ENCODE measurements at places on chromosomes 2 and 18.

- no peak for DNase-seq
These were observed 44.7 kb downstream of the ANTXR1 start for GRCh38 chr2:69057660-69058059.

- DNase-seq = no peak
These were observed 48.8 kb downstream of the ERBB4 start for GRCh38 chr2:212489719-212490346.

DNA sequence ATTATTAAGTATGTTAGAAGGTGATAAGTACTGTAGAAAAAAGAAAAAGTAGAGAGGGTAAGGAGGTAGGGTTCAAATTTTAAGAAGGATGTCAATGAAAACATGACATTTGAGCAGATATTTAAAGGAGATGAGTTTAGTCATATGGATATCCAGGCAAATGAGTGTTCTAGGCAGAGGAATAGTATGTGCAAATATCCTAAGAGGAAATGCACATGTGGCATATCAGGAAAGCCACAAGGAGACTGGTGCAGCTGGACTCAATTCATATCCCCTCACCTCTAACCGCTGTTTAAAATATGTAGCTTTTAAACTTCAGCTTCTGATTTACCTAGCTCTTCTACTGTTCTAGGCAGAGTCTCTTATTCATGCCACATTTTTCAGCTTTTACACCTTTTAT, 9.5 kb downstream of the AGPS start:
- no peak for DNase-seq

DNA sequence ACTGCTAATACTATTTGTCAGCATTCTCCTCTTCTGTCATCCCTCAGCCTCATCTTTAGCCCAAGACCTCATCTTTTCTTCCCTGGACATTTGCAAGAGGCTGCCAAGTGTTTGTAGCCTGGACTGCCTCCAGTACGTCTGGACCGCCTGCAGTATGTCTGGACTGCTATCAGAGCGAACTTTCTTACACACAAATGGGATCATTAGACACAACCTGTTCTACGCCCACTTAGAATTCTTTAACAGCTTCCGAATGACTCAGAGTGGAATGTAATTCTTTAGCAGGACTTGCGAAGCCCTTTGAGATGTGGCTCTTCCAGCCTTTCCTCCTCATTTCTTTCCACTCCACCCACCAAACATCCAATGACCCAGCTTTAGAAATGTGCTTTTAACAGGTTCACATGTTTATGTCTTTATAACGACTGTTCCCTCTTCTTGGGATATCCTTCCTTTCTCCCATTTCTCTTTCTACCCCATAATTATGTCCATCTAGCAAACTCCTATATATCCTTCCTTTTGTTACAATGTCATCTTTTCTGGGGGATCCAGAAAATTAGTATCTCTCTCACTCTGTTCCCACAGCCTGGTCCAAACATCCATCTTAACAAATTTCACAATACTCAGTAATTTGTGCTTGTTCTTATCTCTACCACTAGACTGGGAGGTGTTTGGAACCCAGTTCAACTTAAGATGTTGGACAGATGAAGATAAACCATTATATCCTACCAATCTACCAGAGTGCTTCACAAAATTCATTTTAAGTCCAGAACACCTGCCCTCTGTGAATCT, 171.3 kb upstream of the PGAP1 start:
- no peak for DNase-seq

DNA sequence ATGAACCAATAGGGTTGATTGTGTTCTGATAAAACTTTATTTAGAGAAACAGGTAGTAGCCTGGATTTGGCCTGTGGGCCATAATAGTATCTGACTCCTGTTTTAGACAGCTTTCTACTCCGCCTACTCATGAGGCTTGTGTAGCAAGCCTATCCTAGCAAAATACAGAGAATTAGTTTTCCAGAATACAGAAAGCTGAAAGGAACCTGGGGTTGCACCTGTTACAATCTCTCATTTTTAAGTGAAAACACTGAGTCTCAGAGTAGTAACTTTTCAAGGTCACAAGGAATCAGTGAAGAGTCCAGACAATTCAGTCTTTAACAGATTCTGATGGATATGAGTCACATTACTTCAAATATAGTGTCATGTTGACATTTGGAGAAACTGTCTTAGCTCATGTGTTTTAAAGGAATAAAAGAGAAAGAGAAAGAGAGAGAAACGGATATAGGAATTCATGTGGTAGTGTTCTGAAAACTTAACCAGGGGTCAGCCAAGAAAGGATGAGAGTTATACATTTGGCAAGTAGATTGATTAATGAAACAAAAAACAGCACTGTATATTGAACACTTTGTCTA, 17.0 kb downstream of the ARHGAP28 start:
- no peak for DNase-seq

All from CD4-positive, alpha-beta T cell treated with Interleukin-21 for 1 hour (primary cell).